ENCODE measurements at places on chromosomes 7 and 10.
A peak's percentile ranks its signal among the peaks of the same experiment; 100 is the strongest.

DNA sequence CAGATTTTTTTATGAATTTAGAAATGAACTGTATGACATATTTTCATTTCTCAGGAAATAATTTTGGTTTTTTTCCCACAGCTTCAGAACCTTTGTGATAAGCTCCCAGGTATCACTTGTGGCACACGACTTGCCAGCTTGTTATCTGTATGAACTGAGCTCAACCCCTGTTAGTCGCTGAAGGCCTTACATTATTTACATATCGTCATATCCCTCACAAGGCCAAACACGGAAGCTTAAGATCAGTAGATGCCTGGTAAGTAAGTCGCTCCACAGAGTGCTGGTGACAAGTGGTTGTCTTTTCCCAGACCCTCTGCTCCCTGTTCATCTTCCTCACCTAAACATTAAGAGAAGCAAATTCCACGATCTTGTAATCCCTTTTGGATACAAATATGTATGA, 55.2 kb downstream of the RAPGEF5 start:
- no peak for DNase-seq

GRCh38 chr10:94430701-94431100, 28.4 kb downstream of the TBC1D12 start:
- DNase-seq: no peak

DNA sequence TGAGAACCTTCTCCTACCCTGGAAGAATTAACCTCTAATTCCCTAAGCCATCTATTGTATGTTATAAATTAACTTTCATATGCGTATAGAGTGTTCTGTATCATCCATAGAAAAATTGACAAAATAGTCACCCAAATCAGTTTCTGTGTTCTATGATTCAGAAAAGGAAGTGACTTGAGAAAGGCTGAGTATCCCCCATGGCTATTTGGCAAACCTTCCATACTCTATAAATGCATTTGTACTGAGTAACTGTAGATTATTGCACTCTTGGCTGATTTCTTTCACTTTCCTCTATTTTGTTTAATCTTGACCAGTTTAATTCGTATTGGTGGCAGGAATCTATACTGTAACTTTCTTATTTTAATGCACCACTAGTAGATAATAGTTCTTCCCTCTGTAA, 182.2 kb downstream of the HTR7 start:
- DNase-seq: no peak

DNA sequence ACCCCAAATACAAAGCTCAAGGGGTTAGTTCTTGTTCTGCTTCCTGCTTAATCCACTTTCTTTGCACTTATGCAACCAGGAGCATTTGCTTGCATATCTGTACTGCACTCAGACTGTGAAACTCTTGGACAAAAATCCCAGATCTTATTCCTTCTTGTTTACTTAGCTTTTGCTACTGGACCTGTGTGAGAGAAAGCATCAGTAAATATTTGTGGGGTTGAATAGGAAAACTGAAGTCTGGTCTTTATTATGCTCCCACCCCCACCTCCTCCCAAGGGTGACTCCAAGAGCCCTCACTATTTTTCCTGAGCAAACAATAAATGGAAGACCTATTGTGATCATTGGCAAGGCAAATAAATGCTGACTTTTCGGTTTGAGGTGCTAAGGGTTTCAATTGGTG, 57.1 kb upstream of the VSTM2A start:
- no peak for DNase-seq

DNA sequence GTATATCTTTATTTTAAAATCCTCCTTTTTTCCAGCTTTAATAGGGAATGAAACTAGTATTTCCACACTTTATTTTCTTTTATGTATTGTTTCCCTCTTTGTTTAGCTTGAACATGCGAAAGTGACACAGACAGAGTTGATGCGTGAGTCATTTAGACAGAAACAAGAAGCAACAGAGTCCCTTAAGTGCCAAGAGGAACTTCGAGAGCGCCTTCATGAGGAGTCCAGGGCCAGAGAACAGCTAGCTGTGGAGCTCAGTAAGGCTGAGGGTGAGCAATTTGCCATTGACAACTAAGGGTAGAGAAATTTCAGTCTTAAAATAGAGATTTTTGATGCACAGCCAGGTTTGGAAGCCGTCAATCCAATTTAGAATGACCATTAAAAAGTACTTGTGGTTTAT, 73.1 kb downstream of the CYP51A1 start:
- DNase-seq: no peak

GRCh38 chr10:22852712-22853353, 75.0 kb upstream of the ARMC3 start:
- no peak for DNase-seq

- DNase-seq: peak; percentile 32
Observed at GRCh38 chr10:113329121-113329596, 223.7 kb upstream of the HABP2 start.

- DNase-seq: no peak
Observed at GRCh38 chr10:45155784-45156183, 155.1 kb downstream of the ZNF22 start.

DNA sequence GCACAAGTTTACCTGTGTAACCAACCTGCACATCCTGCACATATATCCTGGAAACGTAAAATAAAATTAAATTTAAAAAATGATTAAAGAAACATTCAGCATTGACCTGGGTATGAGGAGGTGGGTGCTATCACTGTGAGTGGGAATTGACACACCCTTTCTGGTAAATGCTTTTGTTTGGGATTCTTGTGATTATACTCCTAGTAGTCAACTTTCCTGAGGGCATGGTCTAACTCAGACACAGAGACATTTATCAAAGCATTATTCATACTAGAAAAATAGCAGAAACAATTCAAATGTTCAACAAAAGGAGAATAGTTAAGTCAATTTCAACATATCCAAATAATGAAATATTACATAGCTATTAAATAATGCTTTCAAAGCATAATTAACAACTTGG, 44.2 kb downstream of the CNNM2 start:
- DNase-seq: no peak

DNA sequence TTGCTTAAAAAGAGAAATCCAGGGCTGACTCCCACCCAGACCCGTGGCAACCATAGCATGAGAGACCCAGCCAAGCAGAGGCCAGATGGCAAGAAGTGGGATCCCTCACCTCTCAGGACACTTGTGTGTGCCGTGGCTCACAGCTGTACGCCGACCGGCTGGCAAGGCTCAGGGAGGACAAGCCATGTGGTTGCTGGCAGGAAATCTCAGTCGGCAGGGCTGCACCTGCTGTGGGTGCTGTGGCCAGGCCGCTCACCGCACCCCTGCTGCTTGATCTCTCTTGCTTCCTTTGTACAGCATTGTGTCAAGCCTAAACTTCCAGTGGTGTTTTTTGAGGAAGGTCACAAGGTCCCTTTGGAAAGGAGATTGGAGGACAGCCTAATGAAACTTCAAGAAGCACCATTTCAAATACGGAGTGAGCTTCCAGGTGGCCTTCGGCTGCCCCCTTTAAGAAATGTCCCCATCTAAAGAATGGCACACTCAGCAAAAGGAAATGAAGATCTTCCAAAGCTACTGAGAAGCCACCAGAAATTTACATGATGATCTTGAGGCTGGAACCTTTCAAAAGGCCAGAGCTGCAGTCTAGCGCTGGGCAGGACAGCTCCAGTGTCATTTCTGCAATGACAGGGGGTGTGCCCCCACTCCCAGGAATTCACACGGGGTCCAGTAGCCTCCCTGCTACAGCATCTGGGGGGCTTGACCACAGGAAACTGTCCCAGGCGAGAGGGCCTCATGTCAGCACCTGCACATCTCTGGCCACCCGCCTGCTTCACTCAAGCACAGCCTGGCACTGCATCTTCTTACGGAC, 409.0 kb upstream of the MGMT start:
- DNase-seq: no peak

DNA sequence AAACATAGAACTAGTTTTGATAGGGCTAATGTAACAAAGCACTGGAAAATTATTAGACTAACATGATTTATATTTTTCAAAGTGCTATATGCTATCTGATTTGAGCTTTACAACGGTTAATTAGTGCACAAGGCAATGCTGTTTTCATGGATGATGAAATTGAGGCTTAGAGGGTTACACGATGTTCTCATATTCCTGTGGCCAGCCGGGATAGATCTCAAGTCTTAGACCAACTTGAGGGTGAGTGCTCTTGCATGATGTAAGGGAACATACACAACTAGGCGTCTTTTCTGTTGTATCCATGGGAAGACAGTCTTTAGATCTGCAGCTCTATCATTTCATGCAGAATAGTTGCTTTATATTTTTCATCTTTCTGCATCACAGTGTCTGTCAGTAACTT, 4.1 kb downstream of the PRPF18 start:
- DNase-seq: no peak

GRCh38 chr7:84647797-84648757, 453.5 kb upstream of the SEMA3A start:
- DNase-seq: no peak

DNA sequence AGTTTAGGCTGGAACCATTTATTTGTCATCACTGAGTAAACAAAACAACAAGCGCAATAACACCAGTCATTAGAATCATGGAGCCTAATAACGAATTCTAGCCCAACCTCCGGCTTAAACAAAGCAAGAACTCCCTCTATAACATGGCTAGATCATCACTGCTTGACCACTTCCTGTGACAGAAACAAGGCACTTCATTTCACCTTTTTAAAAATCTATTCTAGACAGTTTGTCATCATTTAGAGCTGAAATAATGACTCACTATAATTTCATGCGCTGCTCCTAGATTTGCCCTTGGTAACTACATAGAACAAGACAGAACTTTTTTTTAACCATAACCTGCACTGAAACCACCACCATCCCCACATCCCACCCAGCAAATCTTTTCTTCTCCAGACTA, 81.3 kb downstream of the OSBPL3 start:
- DNase-seq: no peak

DNA sequence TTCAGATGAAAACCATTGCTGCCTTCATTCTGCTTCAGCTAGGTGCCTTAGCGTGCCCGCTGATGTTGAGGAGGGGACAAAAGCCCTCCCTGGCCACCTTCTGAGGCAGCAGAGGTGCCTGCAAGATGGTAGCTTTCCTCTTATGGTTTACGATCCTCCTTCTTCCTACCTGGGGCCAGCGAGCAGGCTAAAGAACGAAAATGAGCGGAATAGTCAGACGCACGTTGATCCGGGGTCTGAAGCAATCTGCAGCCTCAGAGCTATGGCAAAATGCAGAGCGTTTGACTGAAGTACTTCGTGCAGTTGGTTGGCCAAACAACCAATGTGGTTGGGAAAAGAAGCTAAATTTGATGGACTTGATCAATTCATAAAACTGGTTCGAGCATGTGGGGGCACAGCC, 95.5 kb downstream of the GATA3 start:
- no peak for DNase-seq

DNA sequence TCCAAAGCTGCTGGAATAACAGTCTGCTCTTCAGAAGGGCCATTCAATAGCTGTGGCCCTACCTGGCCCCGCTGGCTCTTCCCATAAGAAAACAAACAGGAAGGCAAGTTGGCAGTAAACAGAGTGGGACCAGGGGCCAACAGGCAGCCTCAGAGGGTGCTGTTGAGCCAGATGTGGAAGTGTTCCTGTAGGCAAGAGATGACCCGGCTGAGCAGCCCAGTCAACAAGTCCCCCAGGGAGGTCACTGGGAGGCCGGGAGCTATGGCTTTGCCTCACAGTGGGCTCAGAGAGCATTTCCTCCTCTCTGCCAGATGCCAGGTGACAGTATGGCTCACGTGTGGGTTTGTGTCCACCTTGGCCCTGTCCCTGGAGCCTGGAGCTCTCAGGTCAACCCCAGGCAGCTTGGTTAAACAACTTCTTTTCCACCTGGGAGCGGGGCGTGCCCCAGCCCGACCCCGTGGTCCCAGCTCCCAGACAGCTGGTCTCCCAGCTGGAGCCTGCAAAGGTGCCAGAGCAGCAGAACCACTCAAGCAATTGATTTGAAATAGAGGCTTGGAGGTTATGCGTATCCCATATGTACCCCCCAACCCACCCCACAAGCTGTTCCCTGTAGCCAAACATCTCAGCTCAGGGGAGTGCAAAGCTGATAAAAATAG, 33.8 kb upstream of the LOXL4 start:
- no peak for DNase-seq

- DNase-seq: no peak
Observed at GRCh38 chr7:53306846-53307245, 271.4 kb downstream of the POM121L12 start.

DNA sequence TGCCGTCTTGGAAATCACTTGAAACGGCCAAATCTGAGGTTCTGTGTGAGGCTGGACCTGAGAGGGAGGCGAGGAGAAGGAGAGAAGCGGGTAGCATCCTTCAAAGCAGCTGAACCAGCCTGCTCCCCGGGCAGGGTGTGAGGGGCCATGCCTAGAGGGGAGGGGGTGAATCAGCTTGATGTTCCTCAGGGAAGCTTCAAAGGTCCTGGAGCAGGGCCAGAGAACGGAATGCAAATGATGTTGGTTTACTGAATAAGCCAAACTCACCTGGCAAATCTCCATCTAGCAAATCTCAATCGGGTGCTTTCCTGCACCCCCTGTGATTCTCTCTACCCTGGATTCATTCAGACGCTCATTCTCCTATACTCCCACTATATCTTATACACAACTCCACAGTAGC, 226.9 kb downstream of the WDR11 start:
- DNase-seq: no peak

GRCh38 chr7:138105221-138105620, 29.0 kb downstream of the AKR1D1 start:
- no peak for DNase-seq

GRCh38 chr10:15606377-15606776, 113.3 kb downstream of the ITGA8 start:
- no peak for DNase-seq

DNA sequence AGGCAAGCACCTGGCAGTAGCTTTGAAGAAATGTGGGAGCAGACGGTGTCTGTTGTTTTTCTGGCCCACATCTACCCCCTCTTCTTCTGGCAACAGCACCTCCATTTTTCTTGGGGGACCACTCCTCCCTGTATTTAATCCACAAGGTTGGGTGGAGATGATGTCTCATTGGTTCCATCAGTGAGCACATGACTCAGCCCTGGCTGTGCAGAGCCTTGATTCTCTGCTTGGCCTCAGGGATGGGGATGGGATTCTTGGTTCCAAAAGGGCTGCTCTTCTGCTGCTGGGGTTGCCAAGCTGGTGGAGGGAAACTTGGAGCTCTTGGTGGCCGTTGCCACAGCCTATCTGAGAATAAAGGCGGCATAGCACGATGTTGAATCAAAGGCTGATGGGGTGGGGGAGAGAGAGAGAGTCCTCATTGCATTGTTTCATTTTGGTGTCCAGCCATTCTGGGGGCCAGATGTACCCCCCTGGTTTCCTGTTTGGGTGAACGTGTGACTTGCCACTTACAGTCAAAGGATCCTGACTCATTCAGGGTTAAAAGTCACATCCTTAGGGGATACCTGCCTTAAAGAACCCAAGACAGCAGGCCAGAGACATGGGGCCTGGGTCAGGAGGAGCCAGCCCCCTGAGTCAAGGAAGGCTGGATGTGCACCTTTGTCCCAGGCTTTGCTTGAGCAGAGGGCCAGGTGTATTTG, 25.9 kb downstream of the GRK5 start:
- no peak for DNase-seq

GRCh38 chr7:30371321-30371720, 86.9 kb downstream of the ZNRF2 start:
- DNase-seq: no peak

GRCh38 chr7:65980478-65981250, 1.3 kb downstream of the GUSB start:
- DNase-seq: no peak

- no peak for DNase-seq
Observed at GRCh38 chr10:42960991-42961795, 115.7 kb upstream of the RET start.

All from kidney epithelial cell (primary cell).